ENCODE measurements at places on chromosomes 11 and 22. TPM values are rescaled to one million over a fixed set of nuclear protein-coding genes. Genes with fewer than 3 reads are reported as not detected.

DNA sequence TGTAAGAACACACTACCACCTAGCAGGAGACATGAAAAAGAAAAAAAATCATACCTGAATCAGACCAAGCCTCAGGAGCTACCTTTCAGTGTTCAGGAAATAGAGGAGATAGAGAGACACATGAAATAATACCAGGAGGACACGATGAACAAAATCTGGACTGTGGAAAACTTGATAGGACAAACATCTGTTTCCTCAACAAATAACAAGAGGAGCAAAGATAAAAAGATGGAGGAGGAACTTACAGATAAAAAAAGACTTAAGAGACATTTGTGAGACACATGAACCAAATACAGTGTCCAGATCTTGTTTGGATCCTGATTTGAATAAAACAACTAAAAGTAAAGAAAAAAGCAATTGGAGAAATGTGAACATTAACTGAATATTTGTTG is 12.4 kb upstream of the KCNE3 start:
- no peak for DNase-seq

The RASL10A gene
- polyA plus RNA-seq = not detected

DNA sequence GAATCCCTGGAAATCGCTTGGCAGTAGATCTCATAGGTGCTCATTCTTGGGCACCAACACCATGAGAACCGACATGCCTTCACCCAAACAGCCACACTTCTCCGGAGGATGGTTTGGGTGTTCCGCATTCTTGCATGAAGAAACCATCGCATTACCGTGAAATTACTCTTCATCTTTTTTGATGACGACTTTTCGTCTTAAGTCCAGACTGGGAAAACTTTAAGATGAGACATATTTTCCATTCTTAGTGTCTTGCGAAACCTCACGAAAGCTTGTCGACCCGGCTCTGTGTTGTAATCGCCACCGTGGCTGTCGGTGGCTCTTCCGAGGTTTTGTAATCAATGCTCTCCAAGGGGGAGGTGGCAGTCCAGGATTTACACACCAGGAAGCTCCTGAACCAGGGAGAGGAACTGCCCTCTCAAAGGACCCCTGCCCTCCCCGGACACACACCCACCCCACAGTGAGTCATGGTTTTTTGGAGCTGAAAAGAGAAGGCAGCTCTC is 1.7 kb downstream of the TOM1 start:
- no peak for DNase-seq

GRCh38 chr22:33451866-33452469 is 393.8 kb upstream of the SYN3 start:
- DNase-seq = no peak

The SMIM35 gene
- 0.91 TPM for polyA plus RNA-seq

DNA sequence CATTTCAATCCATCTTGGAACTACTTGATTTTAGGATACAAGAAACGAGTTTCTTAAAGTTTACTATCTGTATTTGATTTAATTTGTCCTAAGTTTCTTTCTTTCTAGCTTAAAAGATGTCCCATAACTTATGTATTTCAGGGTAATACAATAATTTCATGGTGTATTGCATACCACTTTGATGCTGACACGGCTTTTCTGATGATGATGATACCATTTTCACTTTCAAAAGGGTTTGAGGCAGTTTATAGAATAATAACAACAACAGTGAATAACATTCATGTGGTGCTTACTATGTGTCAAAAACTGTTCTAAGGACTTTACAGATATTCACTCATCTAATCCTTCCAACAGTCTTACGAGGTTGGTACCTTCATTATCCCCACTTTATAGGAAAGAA is 33.2 kb upstream of the POU2AF1 start:
- DNase-seq = no peak

GRCh38 chr11:124340142-124340447 is 20.1 kb upstream of the OR8D2 start:
- no peak for DNase-seq

The KDM4E gene
- not detected for polyA plus RNA-seq

The PGR gene
- polyA plus RNA-seq = not detected

DNA sequence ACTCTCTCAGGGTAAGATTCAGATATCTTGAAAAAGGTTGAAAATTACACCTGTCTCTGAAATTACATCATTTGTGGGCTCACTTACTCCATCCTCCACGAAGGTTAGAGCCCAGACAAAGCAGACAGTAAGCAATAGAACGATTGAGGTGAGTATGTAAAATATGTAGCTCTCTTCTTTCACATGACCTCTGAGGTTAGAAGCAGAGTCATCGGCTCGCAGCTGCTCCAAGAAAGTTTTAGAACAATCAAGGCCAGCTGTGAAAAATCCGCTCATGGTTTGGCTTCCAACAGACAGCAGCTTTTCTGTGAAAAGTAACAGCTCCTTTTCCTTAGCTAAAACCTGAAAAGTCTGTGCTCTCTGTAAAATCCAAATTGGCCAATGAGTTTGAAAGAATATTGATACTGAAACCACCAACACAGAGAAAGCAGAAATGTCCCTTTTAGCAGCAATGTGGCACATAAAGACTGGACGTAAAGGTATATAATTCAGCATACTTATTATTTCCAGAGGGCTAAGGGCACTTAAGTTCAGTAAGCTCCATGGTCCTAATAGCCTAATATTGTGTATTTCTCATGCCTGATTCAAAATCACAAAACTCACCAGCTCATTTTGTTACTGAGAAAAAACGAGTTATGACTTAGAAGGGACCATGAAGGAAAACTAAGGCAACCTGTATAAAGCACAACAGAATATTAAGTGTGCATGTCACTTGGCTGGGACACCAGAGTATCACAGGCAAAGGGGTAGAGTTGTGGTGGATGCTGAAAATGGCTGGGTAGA is 78.2 kb downstream of the FAM76B start:
- DNase-seq = peak; percentile 50

GRCh38 chr11:9315078-9315688 is 790 bp upstream of the TMEM41B start:
- DNase-seq = no peak

The AQP11 gene
- polyA plus RNA-seq = 2.0 TPM

- DNase-seq = no peak
Measured at GRCh38 chr11:111297696-111298095, 650 bp upstream of the POU2AF3 start.

GRCh38 chr11:121540627-121541026 is 87.9 kb upstream of the SORL1-AS1 start:
- no peak for DNase-seq

DNA sequence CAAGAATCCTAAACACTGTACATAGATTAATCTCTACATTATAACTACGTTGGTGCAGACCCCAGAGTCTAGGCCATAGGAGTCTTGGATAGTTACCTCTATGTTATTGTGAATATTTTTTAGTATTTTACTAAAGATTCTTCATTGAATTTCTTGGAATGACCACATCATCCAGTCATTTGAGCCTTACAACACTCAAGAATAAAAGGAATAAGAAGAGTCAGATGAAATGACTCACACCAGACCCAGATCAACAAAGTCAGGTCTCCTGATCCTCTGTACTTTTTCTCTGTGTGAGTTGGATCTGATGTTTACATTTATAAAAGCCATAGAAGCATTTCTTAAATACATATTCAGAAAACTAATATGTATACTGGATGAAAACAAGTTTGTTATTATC is 179.2 kb upstream of the ARHGAP20 start:
- no peak for DNase-seq

DNA sequence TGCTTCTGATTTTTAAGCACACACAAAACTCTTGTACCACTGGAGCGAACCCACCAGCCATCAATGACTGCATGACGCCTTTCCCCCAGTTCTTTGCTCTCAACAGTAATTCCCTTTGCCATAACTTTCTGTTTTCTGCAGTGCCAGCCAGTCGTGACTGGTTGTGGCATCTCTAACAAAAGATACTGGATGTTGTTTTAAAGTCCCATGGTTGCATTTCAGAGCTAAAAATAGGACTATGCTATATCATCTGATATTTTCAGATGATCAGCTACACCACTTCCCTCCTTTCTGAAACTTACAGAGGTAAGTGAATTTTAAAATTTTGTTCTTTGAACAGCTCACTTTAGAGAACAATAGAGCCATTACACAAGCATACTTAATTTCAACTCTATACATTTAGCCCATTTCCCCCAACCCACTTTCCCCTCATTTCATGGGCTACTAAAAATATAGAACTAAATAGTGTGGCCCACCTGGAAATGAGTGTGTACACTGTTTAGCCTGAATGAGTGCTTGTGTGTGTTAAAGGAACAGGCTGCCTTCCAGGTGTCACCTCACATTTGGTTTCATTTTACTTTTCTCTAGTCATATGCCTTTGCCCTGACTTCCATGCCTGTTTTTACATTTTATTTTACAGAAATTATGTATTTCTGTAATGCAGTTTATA is 136.9 kb upstream of the ZC3H12C start:
- peak; percentile 15 for DNase-seq

- DNase-seq = no peak
Measured at GRCh38 chr22:49005557-49005956, 822.1 kb downstream of the BRD1 start.

The CAVIN3 gene
- not detected for polyA plus RNA-seq

DNA sequence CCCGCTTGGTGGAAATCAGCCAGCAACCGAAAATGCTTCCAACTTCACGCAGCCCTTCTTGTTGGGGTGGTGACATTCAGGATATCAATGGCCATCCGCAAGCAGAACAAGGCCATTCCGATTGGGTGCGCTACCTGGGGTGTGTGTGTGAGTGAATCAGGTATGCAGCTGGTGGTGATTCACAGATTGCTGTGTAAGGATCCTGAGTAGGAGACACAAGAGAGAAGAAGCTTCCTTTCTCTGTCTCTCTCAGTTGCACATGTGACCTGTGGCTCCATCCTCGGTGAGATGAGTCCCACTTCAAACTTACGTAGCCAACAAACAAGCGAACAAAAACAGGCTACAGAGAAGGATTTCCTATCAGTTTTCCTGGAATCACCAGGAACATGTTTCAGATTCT is 9.6 kb upstream of the TMEM184B start:
- DNase-seq = no peak

GRCh38 chr11:59728913-59729312 is 15.3 kb upstream of the OR10V1 start:
- no peak for DNase-seq

DNA sequence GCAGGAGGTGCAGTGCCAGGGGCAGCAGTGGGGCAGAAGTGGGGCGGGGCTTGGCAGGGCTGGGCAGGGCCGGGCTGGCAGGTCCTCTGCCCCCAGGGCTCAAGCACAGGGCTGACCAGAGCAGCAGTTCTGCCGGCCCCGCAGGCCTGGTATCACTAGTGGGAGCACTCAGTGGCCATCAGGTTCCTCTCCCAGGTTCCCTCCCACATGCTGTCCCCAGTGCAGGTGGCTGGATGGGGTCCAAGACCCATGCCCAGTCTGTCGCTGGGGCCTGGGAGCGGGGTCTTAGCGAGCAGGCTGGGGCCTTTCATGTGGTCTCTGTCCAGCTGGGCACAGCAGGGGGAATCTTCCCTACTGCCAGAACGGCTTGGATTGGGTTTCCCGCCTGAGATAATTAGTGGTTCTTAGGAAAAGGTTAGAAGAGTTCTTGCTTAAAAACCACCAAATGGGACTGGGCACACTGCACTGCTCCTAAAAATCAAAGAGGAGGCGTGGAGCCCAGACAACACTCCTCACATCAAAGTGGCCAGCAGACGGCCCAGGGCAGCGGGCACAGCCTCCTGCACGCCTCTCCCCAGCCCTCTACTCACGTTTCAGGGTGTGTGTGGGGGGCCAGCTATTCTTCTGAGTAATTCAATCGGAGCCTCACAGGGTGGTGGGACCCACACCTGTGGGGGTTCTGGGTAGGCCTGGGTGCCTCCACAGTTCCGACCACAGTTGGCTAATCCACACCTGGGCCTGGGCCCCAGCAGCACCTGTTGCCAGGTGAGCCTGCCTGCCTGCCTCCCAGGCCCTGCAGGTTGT is 45.6 kb downstream of the TPCN2 start:
- no peak for DNase-seq

Measured in naive B cell (primary cell).